Caki2 (cell line): ENCODE measurements at places on chromosomes 4 and X. TPM values are rescaled to one million over a fixed set of nuclear protein-coding genes. Genes with fewer than 3 reads are reported as not detected.

Gene CLIC2
- 0.43 TPM in 1 of 2 replicates, not detected in the other for total RNA-seq

Gene NAP1L2
- 2.6 and 5.0 TPM in 2 replicates for total RNA-seq

Gene TEX11
- not detected in 2 replicates for total RNA-seq

Gene DCHS2
- 0.34 and 3.0 TPM in 2 replicates for total RNA-seq

Gene HS3ST1
- 0.17 and 0.26 TPM in 2 replicates for total RNA-seq

Gene FAM53A
- total RNA-seq: 3.2 and 5.2 TPM in 2 replicates
